H1 (cell line): ENCODE measurements at places on chromosomes 6 and 20.

DNA sequence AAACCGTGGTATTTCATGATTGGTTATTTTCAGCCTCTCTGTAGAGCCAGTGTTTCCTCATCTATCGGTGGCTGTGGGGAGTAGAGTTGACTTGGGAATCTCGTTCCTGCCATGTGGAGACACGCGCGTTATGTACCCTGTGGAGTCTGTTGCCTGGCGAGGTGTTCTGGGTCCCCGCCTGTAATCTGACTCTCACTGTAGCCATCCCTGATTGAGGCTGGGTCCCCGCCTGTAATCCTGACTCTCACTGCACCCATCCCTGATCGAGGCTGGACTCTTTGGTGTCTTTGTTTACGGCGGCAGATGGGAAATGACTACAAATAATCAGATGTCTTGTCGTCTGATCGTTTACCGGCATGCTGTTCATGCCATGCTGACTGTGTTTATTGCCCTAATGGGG lies 153.9 kb downstream of the DTNBP1 start:
- DNase-seq = no peak

- no peak for DNase-seq
These were observed 9.7 kb downstream of the NOL7 start for GRCh38 chr6:13624871-13625288.

GRCh38 chr20:39089029-39089428 lies 126.9 kb downstream of the DHX35 start:
- no peak for DNase-seq

GRCh38 chr20:32111753-32112152 lies 2.2 kb downstream of the TM9SF4 start:
- no peak for DNase-seq

DNA sequence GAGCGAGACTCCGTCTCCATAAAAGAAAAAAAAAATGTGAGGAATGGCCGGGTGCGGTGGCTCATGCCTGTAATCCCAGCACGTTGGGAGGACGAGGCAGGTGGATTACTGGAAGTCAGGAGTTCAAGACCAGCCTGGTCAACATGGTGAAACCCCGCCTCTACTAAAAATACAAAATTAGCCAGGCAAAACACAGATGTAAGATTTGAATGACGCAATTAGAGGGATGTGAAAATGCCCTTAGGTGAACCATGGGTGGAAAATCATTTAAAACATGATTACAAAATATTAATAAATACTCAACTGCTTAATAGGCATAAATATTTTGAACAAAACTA lies 20.9 kb downstream of the COL9A3 start:
- DNase-seq = no peak

GRCh38 chr20:42641886-42642285 lies 547.8 kb downstream of the PTPRT start:
- DNase-seq = no peak

DNA sequence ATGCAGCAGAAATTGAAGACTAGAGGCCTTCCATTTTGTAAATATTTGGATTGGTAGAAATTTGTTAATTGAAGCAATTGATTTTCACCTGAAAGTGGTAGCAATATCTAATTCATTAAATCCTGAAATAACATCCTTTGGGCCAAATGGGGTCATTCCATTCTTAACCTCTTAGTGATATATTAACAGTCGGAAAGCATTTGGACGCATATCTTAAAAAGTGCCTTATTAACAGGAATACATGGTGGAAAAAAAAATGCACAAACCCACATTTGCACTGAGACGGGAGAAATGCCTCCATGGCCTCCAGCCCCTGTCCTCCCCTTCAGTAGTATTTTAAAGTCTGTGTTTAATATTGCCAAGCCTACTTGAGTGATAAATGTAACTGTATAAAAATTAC lies 205.5 kb downstream of the TFAP2B start:
- no peak for DNase-seq
